Frontal cortex (tissue), 4 donors: ENCODE measurements at places on chromosomes 6 and 20. TPM values are rescaled to one million over a fixed set of nuclear protein-coding genes. Genes with fewer than 3 reads are reported as not detected.

DNA sequence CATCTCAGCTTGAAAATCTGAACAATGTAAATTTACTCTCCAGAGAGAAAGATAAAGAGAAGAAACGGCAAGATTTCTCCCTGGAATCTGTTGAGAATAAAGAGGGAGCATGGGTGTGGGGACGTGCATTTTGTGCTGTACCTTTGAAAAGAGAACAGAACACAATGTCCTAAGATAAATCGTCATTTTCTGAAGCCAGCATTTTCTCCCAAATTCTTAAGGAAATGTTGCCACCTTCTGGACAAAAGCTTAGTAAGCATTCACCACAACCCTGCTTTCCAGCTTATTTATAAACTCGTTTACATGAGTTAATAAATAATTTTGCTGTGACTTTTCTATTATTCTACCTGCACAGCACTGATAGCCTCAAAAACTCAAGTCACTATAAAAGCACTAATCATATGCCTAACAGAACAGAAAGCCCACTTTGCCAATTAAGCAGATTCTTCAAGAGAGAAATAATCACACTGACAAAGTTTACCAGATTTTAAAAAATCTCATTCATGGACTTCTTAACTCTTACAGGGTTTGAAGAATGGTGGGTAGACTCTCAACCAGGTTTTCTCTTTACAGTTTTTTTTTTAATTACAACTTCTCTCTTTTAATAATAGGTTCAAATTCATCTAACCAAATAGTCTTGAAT lies 155.8 kb downstream of the MBOAT1 start:
- DNase-seq, result peak; percentile 46

- DNase-seq, result no peak
Measured at GRCh38 chr20:38424401-38424800, 10.7 kb downstream of the SNHG17 start.

Gene WFDC2
- 3.3 TPM for total RNA-seq

Gene SNX21
- total RNA-seq, result 15.5 TPM

DNA sequence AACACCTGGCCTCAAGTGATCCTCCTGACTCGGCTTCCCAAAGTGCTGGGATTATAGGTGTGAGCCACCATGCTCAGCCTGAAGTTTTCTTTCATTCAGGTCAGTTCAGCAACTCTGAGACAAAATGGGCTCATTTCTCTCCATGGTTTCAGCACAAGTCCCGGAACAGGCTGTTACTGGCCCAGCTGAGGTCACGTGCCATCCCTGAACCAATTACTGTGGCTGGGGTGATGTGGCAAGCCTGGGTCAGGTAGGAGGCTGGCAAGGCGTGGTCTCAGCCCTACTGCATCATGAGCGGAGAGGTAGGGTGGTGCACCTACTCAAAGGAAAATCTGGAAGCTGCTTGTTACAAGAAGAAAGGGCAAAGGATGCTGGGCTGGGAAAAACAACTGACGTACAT lies 326.4 kb downstream of the KIF16B start:
- DNase-seq, result no peak

- DNase-seq, result no peak
Measured at GRCh38 chr20:8265588-8265987, 133.5 kb downstream of the PLCB1 start.

- DNase-seq, result no peak
Measured at GRCh38 chr20:48583171-48583570, 244.6 kb downstream of the PREX1 start.

GRCh38 chr6:125987026-125987617 lies 782 bp downstream of the TRMT11 start:
- no peak for DNase-seq

Gene IL20RA
- 0.41 TPM for total RNA-seq

DNA sequence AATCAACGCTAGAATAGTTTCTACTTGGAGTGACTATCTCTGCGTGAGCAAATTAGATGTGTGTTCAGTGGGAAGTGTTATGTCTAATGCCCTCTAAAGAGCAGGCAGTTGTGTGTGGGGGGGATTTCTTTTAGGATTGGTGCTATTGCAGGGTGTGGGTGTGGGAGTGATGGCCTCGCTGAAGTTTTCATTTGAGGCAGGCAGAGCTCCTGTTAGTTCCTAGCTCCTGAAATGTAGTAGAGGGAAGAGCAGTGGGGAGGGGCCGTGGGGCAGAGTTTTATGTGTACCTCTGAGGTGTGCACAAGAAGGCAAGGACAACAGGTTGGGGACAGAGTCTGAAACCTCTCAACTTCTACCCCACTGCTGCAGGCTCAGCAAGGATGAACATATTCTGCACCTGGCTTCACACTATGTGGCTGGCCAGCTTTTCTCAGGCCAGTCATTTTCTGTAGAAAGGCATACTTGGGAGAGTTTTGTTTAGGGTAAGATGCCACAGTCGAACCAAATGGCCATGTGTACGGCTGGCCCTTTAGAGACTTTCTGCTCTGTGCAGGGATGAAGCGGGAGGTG lies 229.2 kb upstream of the SUPT3H start:
- no peak for DNase-seq

DNA sequence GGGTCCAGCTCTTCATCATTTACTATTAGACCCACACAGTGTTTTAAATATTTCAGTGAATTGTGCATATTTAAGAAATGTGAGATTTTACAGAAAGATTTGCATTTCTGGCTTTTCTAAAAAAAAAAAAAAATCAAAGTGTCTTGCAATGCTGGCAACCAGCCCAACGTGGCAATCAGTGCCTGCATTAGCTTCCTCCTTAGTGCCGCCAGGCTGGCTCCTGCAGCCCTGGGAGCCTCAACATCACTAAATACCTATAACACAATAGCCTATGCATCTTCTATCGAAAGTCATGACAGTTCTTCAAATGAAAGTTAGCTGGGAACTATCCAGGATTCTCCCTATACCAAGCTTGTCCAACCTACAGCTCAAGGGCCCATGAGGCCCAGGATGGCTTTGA lies 9.4 kb upstream of the CD93 start:
- no peak for DNase-seq

DNA sequence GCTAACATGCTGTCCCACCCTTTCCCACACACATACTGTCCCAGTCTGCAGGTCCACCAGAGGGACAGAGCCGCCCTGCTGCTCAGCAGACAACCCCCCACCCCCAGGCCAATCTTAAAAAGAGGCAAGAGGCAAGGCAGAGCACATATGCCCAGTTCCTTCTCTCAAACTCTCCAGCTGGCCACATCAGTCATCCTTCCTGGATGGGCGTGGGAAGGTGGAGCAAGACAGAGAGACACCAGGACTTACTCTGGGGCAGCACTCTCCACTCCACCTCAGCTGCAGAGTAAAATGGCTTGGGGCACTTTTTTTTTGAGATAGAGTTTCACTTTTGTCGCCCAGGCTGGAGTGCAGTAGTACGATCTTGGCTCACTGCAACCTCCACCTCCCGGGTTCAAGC lies 10.8 kb downstream of the MOCS3 start:
- no peak for DNase-seq

- no peak for DNase-seq
Measured at GRCh38 chr6:151179321-151179720, 60.4 kb upstream of the AKAP12 start.

GRCh38 chr6:34350137-34350933 lies 42.1 kb downstream of the NUDT3 start:
- no peak for DNase-seq

Gene BTN3A1
- 19.6 TPM for total RNA-seq

DNA sequence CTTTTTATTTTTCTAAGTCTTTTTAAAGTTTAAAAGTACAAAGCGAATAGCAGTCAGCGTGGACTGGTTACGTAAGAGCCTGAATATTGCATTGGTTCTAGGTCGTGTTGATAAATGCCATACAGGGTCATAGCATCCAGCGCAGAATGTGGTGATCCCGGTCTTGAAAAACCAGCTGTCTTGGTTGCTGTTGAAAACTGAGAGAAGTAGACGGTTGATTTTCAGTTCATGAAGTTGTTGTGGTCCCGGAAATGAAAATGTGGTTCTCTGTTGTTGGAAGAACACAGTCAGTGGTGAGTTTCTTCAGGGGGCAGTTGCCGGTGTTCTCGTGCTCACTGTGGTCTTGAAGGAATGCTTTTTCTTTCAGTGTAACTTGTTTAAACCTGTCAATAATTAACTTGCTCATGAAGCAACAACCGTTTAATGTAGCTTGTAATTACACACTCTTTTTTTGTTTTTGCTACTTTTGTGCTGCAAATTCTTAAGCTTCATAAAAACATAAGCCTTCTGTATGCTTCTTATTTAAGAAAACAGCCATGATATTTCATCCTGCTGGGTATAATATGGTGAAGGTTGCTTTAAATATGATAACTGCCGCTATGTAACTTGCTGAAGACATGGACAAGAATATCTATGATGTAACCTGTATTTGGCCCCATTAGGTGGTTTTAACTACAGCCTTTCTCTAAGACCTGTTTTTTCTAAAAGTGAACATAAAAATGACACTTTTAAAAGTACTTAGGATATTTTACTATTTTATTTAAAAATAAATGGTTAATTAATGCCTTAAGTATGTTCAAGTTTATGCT lies 64.8 kb upstream of the KIF25 start:
- DNase-seq, result no peak

GRCh38 chr6:75752365-75752764 lies 3.3 kb downstream of the MYO6 start:
- DNase-seq, result no peak

GRCh38 chr20:10239954-10240353 lies 21.3 kb downstream of the SNAP25 start:
- no peak for DNase-seq

- DNase-seq, result no peak
Measured at GRCh38 chr20:59123678-59124255, 39.9 kb upstream of the ZNF831 start.

Gene UNC93A
- total RNA-seq, result not detected

- DNase-seq, result no peak
Measured at GRCh38 chr6:125245523-125246264, 56.1 kb downstream of the HDDC2 start.

DNA sequence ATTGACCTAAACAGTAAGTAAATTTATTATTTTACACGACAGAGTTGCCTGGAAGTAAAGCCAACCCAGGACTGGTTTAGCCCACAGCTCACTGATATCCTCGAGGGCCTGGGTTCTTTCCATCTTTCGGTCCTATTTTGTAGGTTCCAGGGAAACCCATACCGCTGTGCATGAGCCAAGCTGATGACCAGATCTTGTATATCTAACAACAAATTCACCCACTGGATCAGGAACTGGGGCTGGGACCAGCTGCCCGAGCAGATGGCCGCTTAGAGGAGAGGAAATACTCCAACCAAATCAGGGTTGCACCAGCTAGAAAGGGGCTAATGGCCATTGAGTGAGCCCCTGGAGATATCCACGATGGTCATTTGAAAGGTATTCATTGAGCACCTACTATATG lies 139.2 kb downstream of the BACH2 start:
- no peak for DNase-seq

GRCh38 chr20:24952376-24953208 lies 3.5 kb downstream of the CST7 start:
- no peak for DNase-seq

Gene STX11
- total RNA-seq, result under 0.01 TPM

Gene RCAN2
- total RNA-seq, result 15.1 TPM

- no peak for DNase-seq
Measured at GRCh38 chr6:20302168-20302567, 89.9 kb upstream of the MBOAT1 start.

DNA sequence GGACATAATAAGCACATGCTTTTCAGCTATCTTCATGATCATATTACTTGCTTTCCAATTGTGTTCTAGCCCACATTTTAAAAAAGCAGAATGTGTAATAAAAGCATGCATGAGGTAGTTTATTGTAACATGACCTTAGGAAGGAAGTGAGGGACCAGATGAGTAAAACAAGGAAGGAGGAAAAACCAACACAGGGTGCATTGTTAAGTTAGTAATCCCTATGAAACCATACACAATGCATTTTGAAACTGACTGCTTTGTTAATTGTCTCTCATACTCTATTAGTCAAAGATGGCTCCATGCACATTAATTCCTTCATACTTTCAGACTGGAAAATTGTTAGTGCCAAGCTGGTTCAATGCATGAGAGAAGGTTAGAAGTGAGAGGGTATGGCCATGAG lies 37.7 kb upstream of the CENPW start:
- no peak for DNase-seq

DNA sequence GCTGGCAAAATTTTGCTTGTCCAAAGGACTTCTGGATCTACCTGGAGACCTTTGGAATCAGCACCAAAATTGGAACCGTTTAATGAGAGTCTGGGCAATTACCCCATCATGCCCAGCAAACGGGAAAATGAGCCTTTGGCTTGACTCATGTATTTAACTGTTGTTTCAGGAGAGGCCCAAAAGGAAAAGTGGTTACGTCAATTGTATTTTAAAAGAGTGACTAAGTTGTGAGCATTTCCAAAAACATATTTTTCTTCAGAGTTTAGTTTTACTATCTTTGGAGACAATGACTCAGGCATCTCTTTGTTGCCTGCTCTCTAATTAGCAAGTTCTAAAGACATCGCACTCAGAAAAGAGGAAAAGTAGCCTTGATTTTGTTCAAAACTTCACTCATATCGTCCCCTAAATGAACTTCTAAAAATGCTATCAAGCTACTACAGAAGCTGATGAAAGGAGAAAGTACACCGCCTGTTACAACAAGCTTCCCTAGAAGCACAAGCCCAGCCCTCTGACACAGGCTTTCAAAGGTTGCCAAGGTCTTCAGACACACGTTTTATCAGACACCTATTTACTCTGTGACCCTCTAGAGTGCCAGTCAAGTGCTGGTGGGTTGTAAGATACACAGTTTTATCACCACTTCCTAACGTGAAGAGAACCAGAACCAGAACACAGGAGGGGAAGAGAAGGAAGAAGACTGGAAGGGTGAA lies 146.2 kb downstream of the TBX18 start:
- peak; percentile 11 for DNase-seq

Gene SLC17A4
- under 0.01 TPM for total RNA-seq

Gene NKX2-4
- not detected for total RNA-seq

- DNase-seq, result no peak
Measured at GRCh38 chr20:7967199-7967844, 27.1 kb upstream of the HAO1 start.

GRCh38 chr6:87700397-87701343 lies 1.4 kb downstream of the AKIRIN2 start:
- DNase-seq, result no peak

- no peak for DNase-seq
Measured at GRCh38 chr20:38673725-38674091, 50.6 kb upstream of the SLC32A1 start.

Gene NFATC2
- 0.41 TPM for total RNA-seq

GRCh38 chr6:161732594-161732993 lies 458.7 kb upstream of the AGPAT4 start:
- no peak for DNase-seq

Gene SRMS
- not detected for total RNA-seq

GRCh38 chr20:33004141-33004751 lies at the start of gene SUN5:
TSS of gene SUN5 (minus strand) at chr20:33004433. CDS start at chr20:33004340, 93 bp downstream.
- no peak for DNase-seq

- DNase-seq, result no peak
Measured at GRCh38 chr20:38218566-38218885, 42.0 kb downstream of the KIAA1755 start.

- DNase-seq, result no peak
Measured at GRCh38 chr6:30802731-30803130, 58.4 kb upstream of the IER3 start.

GRCh38 chr20:4957939-4958362 lies 43.4 kb downstream of the SLC23A2 start:
- no peak for DNase-seq
